ENCODE measurements at places on chromosomes 3 and 15. TPM values are rescaled to one million over a fixed set of nuclear protein-coding genes. Genes with fewer than 3 reads are reported as not detected.

- no peak for DNase-seq
Measured at GRCh38 chr3:2172561-2173171, 74.0 kb downstream of the CNTN4 start.

DNA sequence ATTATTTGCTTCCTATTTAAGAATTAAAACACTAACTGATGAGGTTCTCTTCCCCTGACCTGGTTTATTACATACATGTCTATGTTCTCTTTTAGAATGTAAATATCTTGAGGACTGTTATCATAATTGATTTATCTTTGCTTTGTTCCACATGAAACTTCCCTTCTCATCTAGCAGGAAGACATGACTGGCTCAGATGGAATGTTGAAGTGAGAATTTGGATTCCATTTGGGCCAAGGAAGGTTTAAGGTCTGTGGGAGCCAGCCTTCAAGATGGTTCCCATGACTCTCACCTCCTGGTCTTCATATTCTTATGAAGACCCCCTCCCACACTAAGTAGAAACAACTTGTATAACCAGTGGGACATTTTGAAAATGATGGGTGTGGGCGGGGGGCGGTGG lies 222.2 kb upstream of the GADL1 start:
- DNase-seq, result no peak

TMEM266 gene
- total RNA-seq, result not detected

CCR4 gene
- not detected for total RNA-seq

PLCD1 gene
- 53.0 TPM for total RNA-seq
